ENCODE measurements at places on chromosomes 16 and 17.

DNA sequence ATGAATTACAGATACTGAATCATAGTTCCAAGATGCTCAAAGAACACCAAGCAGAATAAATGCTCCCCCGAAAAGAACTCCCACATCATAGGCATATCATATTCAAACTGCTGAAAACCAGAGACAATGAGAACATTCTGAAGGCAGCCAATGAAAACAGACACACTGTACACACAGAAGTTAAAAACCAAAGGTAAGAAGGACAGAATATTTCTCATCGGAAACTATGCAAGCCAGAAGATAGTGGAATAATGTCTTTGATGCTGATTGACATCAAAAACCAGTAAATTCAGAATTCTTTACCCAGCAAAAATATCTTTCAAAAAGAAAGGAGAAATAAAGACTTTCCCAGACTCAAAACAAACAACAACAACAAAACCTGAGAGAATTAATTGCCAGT lies 73.8 kb upstream of the IRX5 start:
- no peak for DNase-seq

DNA sequence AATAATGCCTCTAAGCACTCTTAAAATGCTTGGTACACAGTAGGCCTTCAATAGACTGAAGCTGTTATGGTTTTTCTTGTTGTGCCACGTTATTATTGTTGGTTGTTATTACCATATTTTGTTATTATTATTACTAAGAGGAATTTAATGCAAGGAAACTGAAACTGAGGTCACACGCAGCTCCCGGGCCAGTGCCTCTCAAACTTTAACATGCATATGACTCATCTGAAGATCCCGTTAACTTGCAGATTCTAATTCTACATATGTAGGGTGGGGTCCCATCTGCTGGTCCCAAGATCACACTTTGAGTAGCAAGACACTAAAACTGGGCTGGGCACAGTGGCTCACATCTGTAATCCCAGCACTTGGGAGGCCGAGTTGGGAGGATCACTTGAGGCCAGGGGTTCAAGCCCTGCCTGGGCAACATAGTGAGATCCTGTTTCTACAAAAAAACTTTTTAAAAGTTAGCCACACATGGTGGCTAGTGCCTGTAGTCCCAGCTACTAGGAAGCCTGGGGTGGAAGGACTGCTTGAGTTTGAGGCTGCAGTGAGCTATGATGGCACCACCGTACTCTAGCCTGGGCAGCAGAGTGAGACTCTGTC lies 888 bp downstream of the ACSM5 start:
- no peak for DNase-seq

- no peak for DNase-seq
Observed at GRCh38 chr17:2090210-2090641, 35.3 kb downstream of the HIC1 start.

GRCh38 chr17:30576326-30576861 lies 99.2 kb downstream of the GOSR1 start:
- no peak for DNase-seq

DNA sequence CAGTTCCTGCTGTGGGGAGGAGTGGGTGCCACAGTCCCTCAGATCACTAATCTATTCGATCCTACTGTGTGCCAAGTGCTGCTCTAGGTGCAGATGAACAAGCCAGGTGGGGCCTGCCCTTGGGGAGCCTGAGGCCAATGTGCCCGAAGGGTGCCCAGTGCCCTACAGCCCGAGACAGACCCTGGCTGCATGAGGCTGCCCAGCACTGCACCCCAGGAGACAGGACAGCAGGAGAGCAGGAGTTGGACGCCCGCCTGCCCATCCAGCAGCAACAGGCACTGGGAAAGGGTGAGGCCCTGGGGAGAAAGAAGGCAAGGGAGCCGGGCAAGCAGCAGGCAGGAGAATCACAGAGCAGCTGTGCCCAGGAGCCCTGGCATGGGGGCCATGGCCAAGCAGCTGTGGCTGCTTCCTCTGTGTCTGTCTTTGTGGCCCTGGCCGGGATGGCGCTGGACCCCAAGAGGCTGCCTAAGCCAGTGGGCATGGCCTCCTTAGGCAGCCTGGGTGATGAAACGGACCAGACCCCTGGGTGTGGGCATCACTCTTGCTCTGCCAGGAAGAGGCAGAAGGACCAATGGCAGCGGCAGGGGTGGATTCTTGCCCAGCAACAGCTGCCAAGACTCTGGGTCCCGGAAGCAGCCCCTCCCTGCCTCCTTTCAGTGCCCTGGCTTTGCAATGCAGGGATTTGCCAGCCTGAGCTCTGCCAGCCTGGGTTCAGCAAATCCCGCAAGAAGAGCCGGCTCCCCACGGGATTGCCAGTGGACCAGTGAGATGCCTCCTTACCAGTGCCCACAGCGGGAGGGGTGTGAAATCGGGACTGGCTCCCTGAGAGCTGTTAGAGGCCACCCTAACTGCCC lies 179.6 kb upstream of the TNRC6C start:
- DNase-seq, result no peak

Data from neural crest cell (in vitro differentiated cells).